ENCODE measurements at places on chromosomes 6 and 20.

GRCh38 chr20:51446230-51446629 lies 96.3 kb downstream of the NFATC2 start:
- DNase-seq = no peak

DNA sequence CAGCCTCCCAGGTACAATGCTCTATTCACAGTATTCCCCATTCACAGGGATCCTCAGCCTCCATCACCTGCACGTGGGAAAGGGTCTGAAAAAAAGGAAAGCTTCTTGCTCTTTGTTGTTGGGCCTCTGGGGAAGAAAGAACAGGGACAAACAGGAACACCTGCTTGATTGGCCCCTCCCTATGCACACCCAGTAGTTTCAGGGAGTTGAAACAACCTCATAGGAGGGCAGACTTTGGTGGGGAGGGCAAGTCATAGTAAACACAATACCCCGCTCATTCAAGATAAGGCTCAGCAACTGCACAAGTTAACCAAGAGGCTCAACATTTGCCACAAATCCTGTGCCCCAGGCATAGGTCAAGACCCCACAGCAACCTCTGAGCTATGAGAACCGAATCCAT lies 1.7 kb downstream of the GHRH start:
- no peak for DNase-seq

DNA sequence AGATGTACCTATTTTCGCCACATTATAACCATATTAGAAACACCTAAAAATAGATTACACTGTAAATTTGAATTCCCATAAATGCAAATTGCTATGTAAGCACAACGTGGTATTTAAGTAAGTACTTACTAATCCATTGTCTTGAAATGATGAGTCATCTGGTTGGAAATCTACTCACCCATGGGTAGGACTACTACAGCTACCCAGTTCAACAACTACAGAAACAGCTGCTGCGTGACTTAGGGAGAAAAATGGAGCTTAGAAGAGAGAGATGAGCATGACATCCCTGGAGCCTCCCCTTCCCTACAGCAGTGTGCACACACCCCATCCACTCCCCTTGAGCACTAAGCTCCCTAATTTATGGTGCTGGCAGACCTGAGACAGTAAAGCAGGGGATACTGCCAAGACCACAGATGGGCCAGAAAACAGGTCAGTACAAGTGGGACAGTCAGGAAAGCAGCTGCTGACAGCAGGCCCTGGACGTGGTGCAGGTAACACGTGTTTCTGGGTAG lies 26.9 kb downstream of the RRAGD start:
- DNase-seq = no peak

- DNase-seq = no peak
Measured at GRCh38 chr20:63940472-63941266, 15.5 kb downstream of the UCKL1 start.

DNA sequence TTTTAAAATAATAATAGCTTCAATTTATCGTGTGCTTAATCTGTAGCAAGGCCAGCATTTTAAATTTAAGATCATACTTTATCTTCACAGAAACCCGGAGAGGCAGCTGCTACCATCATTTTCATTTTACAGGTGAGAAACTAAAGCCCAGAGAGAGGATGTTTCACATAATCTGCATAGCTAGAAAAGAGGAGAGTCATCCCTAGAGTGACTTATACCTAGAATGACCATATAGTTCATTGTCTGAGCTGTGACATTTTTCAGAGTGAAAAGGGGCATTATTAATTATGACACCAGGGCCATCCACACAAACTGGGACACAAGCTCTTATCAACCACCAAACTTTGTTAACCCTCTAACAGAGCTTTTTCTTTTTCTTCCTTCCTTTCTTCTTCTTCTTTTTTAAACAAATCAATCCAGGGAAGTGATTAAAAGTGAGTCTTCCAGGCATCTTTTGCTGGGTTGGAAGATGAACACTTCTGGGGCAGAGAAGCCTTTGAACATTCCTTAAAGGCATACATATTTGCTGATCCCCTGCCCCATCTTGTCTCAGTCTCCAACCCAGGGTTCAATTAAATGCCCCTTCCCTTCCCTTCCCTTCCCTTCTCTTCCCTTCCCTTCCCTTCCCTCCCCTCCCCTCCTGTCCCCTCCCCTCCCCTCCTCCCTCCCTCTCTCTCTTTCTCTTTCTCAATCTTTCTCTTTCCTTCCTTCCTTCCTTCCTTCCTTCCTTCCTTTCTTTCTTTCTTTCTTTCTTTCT lies 272.5 kb upstream of the JAG1 start:
- DNase-seq = no peak

GRCh38 chr6:133156689-133157088 lies 84.5 kb upstream of the EYA4 start:
- no peak for DNase-seq

DNA sequence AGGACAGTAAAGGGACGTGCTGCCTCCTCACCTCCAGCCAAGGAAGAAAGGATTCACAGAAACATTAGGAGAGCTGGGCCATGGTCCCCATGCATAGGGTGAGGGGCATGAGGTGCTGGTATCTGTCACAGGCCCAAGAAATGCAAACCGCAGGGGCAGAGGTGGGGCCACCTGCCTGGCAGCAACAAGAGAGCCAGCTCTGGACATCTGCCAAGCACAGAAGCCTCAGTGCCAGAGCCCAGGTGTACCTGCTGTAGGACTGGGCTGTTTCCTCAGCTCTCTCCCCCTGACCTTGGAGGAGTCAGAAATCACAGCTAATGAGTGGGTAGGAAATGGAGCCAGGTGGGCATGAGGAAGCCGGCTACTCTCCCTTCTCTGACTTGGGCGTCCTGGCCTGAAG lies 45.3 kb downstream of the SLC2A12 start:
- no peak for DNase-seq

DNA sequence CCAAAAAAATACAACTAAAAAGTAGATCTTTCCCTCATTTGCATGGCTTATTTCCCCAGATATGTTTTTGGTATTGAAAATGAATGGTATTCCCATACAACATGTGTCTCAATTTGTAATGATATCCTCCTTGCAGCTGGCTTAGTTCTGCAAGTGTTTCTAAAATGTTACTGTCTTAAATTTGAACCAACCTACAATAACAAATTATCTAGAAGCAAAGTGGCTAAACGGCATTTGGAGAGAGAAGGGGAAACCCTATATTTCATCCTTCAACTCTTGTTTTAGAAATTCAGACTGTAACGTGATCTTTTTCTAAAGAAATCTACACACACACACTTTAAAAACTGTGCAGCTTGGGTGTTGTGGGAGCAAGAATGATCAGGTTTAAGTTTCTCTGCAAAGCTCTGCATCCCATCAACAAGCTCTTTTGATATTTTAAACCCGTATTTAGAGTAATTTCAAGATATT lies 153.0 kb downstream of the SOBP start:
- no peak for DNase-seq

- no peak for DNase-seq
Measured at GRCh38 chr6:145904868-145905267, 59.3 kb downstream of the SHPRH start.

DNA sequence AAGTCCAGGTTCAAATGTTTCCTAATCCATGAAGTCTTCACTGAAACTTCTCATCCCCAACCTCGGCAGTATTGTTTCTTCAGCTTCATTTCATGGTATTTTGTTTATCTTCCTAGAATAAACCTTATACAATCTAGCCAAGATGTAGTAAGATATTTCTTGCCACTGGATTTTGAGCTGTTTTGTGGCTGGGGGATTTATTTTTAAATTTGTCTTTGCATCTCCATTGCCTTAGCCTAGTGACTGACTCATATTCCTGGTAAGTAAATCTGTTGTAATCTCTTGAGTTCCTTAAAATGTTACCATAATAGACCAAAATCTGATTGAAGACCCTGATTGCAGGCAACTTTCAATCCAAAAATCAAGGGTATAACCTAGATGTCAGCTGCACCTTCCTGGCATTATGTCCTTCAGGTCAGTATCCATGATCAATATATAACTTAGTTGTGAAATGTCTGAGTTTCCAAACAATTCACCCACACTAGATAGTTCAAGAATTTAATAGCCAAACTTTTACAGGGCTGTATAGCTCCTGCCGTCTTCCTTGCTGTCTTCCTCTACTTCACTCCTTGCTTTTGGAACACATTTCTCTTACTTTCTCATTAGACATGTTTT lies 4.7 kb upstream of the TRMT11 start:
- DNase-seq = no peak

DNA sequence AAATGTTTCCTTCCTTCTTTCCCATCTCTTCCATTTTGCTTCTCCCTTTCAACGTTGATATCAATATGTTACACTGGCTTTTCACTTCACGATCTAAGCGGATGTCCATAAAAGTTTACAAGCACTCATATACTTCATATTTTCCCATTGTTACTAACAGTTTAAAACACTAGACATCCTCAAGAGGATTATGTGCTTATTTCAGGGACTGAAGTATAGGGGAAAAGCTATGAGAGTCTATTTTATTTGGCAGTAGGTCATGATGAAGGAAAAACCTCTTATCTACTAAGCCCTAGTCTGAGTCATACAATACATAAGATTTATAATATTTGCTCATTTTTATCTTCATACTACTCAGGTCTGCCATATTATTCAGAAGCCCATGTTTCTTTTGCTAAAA lies 20.6 kb upstream of the EPB41L2 start:
- DNase-seq = no peak

GRCh38 chr6:81997090-81997926 lies 244.8 kb upstream of the TENT5A start:
- DNase-seq = no peak

DNA sequence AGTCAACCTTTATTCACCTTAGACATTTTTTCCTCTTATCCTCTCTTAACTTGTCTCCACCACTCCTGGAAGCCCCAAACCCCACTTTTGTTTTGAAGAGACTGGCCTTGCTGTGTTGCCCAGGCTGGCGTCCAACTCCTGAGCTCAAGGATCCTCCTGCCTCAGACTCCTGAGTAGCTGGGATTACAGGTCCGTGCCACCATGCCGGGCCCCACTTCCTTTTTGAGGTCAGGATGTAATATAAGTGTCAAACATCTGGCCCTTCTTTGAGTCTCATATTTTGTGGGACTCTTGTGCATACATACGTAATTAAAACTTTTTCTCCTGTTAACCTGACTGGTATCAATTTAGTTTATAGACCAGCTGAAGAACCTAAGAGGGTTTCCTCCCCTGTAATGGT lies 1.4 kb upstream of the CDK19 start:
- no peak for DNase-seq

DNA sequence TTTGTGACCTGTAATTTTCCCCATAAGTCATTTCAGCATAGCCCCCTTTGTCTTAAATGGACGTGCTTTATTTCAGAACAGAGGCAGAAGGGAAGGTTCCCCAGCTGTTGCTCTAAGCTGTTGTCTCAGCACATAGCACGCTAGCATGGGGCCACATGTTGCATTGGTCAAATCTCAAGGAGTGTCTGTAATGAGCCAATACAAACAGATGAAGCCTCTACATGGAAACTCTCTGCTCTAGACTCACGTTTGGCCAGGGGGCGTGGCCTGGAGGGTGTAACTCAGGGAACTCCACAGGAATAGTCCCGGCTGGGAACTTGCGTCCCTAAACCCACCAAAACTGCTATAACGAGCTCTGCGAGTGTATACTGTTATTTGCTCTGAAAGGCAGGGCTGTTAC lies 35.2 kb upstream of the SLC22A2 start:
- DNase-seq = no peak

- DNase-seq = no peak
Measured at GRCh38 chr20:47358672-47359529, 2.4 kb upstream of the ZMYND8 start.

DNA sequence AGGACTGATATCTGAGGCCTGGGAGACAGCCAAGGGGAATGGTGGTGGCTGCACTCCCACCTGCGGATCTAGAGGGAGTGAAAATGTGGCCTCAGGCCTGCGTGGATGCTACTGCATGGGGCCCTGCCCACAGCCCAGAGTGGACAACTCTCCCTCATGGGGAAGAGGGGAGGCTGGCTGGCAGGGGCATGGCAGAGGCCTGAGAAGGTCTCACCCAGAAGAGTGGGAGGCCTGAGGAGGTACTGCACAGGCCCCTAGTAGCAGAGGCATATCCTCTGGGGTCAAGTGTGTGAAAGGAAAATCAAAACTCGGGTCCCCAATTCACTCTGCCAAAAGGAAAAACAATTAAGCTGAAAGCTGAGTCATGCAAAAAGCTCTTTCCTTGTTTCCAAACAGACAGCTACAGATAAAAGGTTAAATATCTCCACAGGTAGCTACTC lies 158.2 kb downstream of the AKAP7 start:
- no peak for DNase-seq

- no peak for DNase-seq
Measured at GRCh38 chr20:20953738-20954618, 152.2 kb downstream of the LINC00237 start.

DNA sequence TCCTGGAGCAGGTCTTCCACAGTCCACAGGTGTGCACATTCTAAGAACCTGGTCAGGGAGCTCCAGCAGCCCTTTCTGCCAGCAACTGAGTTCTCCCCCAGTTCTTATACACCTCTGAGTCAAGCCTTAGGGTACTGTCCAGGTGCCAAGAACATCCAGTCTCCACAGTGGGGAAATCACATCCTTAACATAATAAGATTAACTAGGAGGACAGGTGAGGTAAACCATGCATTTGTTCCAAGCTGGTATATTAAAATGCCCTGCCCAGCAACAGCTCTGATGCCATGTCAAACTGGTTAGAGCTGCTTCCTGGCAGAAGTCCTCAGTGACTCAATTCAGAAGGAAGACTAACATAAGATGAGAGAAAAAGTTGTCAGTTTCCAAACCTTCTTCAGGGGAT lies 303.9 kb upstream of the SGK1 start:
- DNase-seq = no peak
